ENCODE measurements at places on chromosomes 6 and 20. TPM values are rescaled to one million over a fixed set of nuclear protein-coding genes. Genes with fewer than 3 reads are reported as not detected.

The CHD6 gene
- total RNA-seq: 30.9 TPM

The DNAAF9 gene
- 24.7 TPM for total RNA-seq

The TREML2 gene
- total RNA-seq: not detected

The CYP39A1 gene
- total RNA-seq: 0.78 TPM

The FAM217A gene
- not detected for total RNA-seq

The DDX43 gene
- 2.8 TPM for total RNA-seq
